ENCODE measurements at places on chromosomes 4 and X. TPM values are rescaled to one million over a fixed set of nuclear protein-coding genes. Genes with fewer than 3 reads are reported as not detected.

GRCh38 chr4:146255874-146256273 lies 41.5 kb downstream of the REELD1 start:
- no peak for DNase-seq

- no peak for DNase-seq
These were observed 1.8 kb upstream of the HS3ST1 start for GRCh38 chr4:11430536-11430935.

DNA sequence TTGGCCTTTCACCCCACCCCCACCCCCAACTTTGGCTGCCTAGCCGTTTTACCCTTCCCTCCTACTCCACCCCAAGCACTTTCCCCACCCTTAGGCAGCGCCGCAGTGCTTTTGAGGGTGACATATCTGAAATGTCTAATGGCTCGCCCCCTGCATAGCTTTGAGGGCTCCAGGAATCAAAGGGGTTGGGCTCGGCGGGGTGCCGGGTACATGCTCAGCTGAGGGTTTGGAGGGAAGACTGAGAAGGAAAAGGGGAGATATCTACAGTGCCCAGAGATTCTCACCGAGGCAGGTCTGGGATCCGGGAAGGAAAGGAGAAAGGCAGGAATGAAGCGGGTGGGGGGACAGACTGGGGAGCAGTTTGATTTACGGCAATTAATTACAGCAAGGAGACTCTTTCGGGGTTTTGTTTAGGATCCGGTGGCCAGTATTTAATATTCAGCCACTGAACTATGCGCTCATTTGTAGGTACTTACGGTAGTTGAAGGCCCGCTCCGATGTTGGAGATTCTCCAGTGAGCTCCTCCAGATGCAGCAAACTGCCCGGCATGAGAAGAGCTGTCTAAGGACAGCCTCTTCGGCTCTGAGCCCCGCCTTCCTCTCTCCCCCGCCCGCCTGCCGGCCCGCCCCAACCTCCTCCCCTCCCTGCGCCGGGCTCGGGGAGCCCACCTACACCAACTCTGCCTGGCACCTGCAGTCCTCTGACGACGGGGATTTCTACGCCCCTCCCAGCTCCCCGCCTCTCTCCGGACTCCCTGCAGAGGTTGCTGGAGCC lies at the start of gene IGSF1:
TSS of gene IGSF1 (minus strand) at position 569 of the 774 bp plus-strand sequence. CDS start 2,632 bp downstream, outside the sequence.
- peak; percentile 73 for DNase-seq

DNA sequence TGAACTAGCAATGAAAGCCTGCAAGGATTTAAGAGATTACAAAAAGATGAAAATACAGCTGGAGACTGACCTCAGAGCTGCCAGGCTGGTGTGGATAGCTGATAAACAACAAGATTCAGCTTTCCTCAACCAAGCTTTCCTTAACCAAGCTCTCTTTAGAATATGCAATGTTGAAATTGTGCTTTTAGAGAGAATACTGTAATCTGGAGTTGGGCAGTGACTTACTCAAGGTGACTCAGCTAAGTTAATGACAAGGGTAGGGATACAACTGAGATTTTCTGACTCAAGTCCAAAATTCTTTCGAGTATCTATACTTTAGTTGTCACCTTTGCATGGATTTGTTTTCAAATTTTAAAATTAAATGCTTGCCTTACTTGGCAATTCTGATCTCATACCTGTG lies 98.0 kb downstream of the AMMECR1 start:
- DNase-seq, result no peak

CTAG1B gene
- not detected for polyA plus RNA-seq

DNA sequence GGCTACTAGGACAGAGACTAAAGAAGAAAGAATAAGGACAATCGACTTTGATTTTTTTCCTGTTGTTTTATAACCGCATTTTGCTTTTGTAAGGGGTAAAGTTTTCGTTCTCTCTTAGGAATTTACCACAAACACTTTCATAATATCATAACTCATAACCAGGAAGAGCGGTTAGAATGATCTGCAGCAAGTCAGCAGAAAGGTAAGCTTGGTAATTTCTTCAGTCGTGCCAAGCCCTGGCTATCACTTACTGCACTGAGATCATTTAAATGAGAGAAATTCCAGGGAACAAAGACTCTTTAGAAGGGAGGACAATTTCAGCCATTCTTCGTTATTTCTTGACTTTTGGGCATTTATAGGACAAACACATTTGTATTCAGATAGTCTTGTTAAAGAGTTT lies 258.1 kb downstream of the UNC5C start:
- no peak for DNase-seq

DNA sequence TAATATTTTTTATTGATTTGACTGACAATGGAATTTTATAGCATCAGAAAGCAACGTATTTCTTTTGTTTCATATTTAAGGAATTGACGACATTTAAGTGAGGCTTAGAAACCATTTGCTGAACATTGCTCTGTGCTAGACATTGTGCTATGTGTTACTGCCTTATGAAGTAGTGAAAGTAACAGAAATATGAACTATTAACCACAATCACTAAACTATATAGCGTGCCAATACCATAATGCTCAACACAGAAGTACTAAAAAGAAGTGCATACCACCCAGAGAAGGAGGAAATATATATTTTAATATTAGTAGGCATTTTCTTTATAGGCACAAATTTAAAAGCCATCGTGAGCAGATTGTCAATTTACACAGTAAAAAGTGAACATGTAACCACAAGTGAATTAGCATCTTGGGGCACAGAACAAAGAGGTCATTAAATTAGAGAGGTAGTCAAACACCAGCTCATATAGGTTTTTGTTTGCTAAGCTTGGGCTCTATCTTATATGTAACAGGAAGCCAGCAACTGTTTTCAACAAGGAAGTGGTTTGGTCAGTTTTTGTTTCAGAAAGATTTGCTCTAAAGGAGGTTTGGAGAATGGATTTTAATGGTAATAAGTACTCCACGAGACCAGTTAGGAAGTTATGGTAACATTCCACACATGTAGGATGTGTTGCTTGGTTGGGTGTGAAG lies 270.7 kb downstream of the GRXCR1 start:
- DNase-seq, result no peak

TLR8 gene
- polyA plus RNA-seq, result 0.61 TPM

DNA sequence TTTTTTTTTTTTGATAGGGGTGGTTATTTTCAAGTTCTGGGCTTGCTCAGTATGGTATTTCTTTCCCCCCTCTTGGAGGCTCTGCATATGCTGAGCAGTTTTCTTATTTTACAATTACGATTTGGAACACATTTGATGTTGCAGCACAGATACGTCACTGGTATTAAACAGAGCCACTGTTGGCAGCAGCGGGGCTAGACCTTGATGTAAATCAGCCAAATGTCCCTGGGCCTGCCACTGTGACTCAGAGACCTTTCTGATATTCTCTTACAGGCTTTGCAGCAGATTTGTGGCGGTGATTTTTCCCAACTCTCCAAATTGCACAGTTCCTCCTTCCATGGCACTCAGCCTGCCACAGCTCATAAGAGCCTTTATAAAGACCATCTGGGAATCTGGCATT lies 81.1 kb downstream of the VMA21 start:
- DNase-seq, result no peak

GRCh38 chr4:165709973-165710526 lies 163.0 kb upstream of the TLL1 start:
- no peak for DNase-seq

DNA sequence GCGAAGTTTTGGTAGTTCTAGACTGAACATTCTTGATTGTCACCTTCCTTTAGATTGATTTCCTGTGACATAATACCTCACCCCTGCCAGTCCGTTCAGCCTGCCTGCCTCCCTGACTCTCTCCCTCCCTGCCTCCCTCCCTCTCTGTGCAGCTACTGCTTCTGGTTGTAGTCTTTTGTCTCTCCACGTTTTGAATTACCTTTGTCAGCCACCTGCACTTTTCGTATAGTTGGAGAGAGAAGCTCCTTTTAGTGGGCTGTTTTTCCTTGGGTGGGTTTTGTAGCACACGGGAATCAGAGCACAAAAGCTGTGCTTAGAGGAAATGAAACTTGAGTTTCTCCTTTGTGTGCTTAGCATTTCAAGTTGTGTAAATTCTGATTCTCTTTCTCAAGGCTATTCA lies 32.6 kb upstream of the MSMO1 start:
- DNase-seq, result no peak

DNA sequence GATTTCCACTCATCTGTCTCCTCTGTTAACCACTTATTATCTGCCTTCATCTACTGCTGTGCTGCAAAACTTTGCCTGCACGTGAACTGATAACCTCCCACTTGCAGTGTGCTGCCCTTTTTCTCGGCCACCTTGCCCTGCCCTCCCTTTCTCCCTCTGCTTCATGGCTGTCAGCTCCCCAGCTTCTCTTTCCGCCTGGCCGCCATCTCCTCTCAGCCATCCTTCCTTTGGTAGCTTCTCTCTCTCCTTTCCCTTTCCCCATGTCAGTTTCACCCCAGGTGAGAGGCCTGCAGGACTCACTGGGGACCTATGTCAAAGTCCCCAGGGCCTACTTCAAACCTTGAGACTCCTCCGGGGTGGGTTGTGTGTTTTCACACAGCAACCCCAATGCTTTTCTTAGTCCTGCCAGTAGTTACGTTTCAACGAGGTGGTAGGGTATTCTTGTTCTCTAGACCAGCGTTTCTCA lies 6.6 kb downstream of the MSL3 start:
- DNase-seq, result no peak

- DNase-seq, result no peak
These were observed 382.1 kb upstream of the EPHA5 start for GRCh38 chr4:66052426-66052825.

DNA sequence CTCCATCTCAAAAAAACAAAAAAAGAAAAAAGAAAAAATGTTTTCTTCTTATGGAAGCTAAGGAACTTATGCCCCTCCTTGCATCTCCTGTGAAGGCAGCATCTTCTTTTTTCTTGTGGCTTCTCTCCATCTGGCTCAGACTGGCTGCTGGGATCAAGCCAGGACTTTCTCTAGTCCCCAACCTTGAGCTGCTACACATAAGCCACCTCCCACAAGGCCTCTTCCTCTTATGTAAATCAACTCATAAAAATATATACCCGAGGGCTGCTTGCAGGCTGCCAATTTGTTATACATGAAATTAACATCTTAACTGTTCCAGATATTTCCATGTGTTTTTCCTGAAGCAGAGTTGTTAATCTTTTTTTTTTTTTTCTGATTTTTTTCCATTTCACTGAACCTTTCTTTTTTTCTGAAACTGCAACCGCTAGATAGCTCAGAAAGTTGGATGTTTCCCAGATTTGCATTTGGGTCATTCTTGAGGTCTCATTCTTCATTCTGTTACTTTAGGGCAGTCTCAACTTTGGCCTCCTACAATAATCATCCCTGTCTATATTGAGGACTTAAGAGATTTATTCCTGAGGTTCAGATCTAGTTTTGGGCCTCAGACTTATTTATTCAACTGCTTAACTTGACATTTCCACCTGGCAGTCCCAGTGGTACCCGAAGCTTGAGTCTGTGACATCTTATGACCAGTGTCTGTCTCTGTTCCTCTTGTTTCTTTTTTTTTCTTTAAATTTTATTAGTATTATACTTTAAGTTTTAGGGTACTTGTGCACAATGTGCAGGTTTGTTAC lies 10.3 kb downstream of the SNX25 start:
- peak; percentile 80 for DNase-seq

DDX53 gene
- not detected for polyA plus RNA-seq

DNA sequence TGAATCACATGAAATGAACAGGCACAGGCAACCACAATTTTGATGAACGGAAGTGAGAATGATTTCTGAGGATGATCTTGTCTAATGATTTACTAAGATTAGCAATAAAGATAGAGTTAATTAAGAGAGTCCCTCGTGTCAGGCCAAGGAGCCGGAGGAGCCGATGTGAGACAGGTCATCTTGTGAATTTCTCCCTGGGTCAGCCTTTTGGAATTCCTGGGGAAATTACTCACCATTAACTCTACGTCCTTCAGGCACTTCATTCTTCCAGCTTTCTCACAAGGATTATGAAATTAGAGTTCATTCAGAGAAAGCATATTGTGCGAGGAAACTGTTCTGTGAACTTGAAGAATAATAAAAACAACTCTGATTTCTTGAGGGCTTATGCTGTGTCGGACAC lies 86.7 kb downstream of the PSAPL1 start:
- DNase-seq, result no peak

Data from hindlimb muscle (tissue), 1 donor.